ENCODE measurements at places on chromosomes 7 and 10.

GRCh38 chr10:102341038-102341688 lies 54.3 kb upstream of the NFKB2 start:
- no peak for DNase-seq

DNA sequence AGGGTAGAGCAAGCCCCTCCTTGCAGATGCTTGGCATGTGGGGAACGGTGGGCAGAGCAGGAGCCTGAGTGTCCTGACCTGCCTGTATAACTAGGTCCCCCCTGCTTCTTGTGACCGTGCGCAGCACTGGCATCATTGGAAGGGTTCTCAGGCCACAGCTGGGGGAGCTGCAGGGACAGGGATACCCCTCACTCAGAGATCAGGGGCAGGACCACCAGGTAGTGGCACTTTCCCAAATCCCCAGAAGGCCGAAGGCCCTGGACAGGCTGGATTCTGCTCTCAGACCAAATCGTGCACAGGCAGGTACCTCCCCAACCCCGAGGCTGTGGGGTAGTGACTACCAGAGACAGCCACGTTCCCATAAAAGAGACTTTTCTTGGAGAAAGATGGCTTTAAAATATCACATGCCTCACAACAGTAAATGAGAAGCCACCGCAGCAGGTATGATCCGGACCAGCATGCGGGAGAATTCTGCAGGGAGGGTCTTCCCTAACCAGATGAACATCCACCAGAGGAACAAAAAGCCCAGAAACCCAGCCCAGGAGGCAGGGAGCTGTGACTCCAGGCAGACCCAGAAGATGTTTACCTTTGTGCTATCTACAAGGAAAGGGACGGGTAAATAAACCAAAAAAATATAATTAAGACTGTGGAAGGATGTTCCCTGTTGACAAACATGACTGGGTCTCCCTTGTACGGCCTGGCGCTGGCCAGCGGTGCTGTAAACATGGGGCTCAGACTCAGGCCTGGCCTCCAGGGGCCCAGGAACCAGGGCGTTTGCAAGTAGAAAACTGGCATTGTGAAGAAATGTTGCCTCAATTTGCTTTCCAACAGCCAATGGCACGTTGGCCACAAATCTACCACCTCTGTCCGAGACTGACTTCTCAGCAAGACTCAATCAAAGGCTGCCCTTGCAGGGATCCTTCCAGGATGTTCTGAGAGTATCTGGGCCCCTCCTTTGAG lies 180.0 kb downstream of the TNS3 start:
- DNase-seq = no peak

DNA sequence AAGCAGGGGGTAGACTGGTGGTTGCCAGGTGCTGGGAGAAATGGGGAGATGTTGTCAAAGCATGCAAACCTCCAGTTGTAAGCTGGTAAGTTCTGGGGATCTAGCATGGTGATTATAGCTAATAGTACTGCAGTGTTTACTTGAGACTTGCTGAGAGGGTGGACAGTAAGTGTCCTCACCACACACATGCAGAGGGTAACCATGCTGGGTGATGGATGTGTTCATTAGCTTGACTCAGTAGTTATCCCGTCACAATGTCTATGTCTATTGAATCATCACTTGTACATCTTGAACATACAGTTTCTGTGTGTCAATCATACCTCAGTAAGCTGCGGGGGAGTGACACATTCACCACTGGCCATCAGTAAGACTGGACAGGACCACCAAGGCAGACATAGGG lies 42.1 kb downstream of the GSDME start:
- DNase-seq = no peak

- no peak for DNase-seq
Observed at GRCh38 chr10:86655173-86655540, 810 bp downstream of the OPN4 start.

DNA sequence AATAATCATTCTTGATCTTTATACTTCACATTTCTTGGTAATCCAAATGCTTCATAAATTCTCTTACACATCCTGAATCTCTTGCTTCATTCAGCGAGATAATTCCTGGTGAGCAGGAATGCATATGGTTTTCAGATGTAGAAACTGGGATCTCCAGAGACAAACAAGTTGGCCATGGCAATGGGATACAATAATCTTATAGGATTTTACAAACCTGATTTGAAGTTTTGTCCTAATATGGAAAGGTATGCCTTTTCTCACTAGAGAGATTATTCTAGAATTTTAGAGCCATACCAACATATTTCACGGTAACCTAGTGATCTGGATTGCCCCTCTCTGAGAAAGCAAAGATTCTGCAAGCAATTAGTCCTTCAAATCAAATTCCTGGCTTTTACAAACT lies 13.1 kb upstream of the TRDMT1 start:
- no peak for DNase-seq

DNA sequence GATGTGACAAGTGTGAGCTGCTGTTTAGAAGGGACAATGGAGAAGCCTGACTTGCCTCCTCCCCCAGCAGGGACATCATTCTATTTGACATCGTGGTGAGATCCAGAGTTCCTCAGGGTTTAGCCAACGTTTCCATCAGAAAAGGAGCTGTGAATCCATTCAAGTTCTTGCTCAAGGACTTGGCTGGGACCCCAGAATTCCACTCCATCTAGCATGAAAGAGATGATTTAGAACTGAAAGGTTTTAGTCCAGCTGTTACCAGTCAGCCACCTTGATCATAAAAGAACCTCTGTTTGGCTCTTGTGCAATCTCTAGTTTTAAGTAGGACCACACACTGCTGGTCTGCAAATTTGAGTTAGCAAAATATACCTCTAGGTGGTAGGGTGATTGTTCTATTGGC lies 337.6 kb downstream of the FRMD4A start:
- DNase-seq = no peak

All from stimulated activated CD4-positive, alpha-beta T cell treated with anti-CD3 and anti-CD28 coated beads, TNF-alpha, amount 100 ng/mL, for 24 hours (primary cell).